Fibroblast of the aortic adventitia (primary cell): ENCODE measurements at places on chromosomes 12 and 14. TPM values are rescaled to one million over a fixed set of nuclear protein-coding genes. Genes with fewer than 3 reads are reported as not detected.

Gene KRT71
- not detected in 2 replicates for total RNA-seq

Gene CLEC6A
- not detected in 2 replicates for total RNA-seq

Gene CELA1
- 0.25 TPM in 1 of 2 replicates, not detected in the other for total RNA-seq

Gene KRT73
- not detected in 2 replicates for total RNA-seq

Gene CMTM5
- total RNA-seq = 0.49 TPM in 1 of 2 replicates, not detected in the other

Gene LMO3
- total RNA-seq = 3.6 and 12.8 TPM in 2 replicates

Gene GTF2A1
- total RNA-seq = 10.1 and 39.9 TPM in 2 replicates

Gene KRT6A
- not detected in 2 replicates for total RNA-seq

Gene C1R
- 237 and 528 TPM in 2 replicates for total RNA-seq

Gene LRRC43
- 0.74 and 3.5 TPM in 2 replicates for total RNA-seq

Gene ABCD2
- total RNA-seq = under 0.01 and 0.25 TPM in 2 replicates

Gene LRP1-AS
- total RNA-seq = not detected in 2 replicates

Gene BTBD6
- total RNA-seq = 51.0 and 123 TPM in 2 replicates

Gene SLC7A8
- 11.7 and 37.5 TPM in 2 replicates for total RNA-seq
